GM13976 (cell line): ENCODE measurements at places on chromosomes 16 and 17.
A peak's percentile ranks its signal among the peaks of the same experiment; 100 is the strongest.

- no peak for DNase-seq
Measured at GRCh38 chr17:22268912-22269220, 576.5 kb downstream of the KCNJ18 start.

DNA sequence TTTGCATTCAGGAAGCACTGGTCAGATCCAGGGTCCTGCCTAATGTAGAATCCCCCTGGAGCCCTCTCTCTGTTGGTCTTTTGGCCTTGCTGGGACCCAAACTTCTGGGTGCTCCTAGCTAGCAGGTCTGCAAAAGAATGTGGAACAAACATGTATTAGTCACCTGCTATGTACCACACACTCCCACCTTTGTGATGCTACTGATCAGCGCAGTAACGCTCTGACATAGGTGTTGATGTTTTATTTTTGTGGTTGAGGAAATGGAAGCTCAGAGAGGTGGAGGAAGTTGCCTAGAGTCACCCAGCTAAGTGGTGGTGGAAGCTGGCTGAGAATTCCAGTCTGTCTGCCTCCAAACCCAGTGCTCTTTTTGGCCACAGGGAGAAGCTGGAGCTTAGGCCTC, 35.8 kb upstream of the LGALS9 start:
- DNase-seq = no peak

DNA sequence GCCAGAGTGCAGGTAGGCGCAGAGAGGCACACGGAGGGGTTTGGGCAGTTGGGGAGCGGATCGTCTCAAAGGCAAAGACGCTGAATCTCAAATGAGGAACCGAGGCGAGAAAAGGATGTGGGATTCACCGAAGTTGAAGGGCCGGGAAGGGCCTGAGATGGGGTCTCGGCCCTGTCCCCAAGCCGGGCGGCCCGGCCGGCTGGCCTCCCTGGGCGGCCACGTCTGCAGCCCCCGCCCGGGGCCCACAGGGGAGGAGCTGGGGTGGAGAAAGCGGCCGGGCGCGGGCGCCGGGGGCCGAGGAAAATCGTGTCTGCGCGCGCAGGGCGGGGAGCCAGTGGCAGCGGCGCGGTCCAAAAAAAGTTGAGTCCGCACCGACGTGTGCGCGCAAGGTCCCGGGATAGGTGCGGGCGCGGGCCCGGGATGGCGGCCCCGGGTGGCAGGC, 458 bp downstream of the SLC12A4 start:
- peak; percentile 69 for DNase-seq

GRCh38 chr17:54347495-54347894, 524.8 kb downstream of the KIF2B start:
- DNase-seq = no peak

DNA sequence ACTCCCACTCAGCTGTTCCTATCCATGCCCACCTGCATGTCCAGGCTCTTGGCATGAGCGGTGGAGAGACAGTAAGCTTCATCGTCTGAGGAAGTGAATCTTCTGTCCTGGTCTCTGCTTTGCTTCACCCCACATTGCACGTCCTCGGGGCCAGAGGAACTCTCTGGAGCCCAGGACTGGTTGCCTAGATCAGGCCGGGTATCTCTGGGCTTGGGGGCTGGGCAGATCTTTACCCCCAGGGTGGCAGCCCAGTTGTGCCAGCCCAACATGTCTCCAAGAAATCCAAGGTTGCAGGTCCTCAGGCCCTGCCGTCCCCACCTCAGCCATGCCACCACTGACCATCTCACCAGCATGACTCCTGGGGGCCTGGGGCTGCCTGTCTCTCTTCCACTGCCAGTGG, 58.3 kb downstream of the BEAN1 start:
- DNase-seq = no peak

DNA sequence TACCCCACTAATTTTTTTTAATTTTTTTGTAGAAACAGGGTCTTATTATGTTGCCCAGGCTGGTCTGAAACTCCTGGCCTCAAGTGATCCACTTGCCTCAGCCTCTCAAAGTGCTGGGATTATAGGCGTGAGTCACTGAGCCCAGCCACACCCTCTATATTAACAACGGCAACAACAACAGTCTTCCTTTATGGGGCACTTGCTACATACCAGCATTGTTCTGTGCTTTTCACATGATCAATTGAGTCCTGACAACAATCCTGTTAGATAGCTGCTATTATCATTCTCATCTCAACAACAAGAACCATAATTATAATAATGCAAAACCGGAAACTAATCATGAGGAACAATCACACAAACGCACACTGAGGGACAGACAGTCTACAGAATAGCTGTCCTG, 12.6 kb upstream of the ARL5C start:
- no peak for DNase-seq

- DNase-seq = no peak
Measured at GRCh38 chr17:80528536-80528935, 16.1 kb upstream of the RPTOR start.

- DNase-seq = no peak
Measured at GRCh38 chr17:39740357-39741111, 2.8 kb downstream of the GRB7 start.

- DNase-seq = peak; percentile 85
Measured at GRCh38 chr16:87956365-87957231, 5.4 kb downstream of the BANP start.

DNA sequence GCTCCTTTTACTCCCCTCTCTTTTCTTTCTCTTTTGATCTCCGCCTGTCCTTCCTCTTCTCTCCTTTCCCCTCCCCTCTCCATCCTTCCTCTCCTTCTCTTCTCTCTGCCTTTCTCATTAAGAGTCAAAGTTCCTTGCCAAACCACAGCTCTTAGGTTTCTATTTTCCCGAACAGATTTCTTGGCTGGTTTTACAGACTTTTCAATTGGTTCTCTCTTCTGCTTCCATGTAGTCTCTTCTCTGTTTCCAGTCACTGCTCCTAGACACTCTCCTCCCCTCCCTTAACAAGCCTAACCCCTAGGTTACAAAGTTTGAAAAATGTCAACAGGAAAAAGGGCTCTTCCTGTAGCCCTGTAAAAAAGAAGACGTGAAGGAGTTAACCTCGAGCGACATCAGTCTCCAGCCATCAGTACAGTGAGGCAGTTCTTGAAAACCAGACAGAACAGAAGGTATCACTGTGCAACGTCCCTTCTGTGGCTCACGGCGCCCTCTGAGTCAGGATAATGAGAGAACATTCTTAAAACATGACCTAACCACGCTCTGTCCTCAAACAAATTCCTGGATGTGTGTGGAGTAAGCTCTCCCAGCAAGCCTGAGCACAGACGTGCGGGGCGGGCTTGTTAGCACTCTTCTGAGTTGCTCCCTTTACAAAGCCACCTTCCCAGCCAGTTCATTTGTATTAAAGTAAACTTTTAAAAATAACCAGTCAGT, 11.6 kb upstream of the MARCHF10 start:
- no peak for DNase-seq

DNA sequence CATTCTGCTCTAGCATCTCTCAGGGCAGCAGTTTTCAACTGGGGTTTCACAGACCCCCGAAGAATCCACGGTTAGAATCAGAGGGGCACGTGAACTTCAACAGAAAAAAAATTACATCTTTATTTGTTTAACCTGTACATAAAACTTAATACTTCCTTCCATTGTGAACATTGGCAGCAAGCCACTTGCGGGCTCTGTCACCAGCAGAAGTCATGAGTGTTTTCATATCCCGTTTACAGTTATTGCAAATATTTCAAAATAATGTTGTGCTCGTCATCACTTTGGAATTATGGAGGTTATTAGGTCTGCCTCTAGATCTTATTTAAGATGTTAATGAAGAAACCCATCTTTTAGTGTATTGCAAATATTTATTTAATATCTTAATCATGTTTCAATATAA, 109.8 kb downstream of the SDR42E1 start:
- no peak for DNase-seq

- no peak for DNase-seq
Measured at GRCh38 chr17:80895366-80895765, 96.3 kb upstream of the CHMP6 start.

DNA sequence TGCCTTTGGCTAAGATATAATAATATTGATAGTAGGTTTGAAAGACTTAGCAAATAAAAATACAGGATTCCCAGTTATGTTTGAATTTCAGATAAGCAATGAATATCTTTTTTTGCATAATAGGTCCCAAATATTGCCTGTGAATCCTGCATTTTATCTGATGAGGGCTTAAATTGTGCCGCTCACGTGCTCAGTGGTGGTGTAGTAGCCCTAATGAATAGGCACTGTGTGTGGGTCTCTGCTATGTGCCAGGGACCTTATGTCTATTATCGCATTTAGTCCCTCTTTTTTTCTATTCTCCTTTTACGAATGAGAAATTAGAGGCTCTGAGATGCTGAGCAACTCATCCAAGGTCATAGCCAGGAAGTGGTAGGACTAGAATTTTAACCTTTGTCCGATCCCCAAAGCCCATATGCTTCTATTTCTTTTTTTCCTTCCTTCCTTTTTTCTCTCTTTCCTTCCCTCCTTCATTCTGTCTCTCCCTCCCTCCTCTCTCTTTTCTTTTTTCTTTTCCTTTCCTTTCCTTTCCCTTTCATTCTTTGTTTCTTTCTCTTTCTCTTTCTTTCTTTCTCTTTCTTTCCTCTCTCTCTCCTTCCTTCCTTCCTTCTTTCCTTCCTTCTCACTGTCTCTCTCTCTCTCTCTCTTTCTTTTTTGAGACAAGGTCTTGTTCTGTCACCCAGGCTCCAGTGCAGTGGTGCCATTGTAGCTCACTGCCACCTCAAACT, 47.2 kb downstream of the RGS9 start:
- DNase-seq = no peak

DNA sequence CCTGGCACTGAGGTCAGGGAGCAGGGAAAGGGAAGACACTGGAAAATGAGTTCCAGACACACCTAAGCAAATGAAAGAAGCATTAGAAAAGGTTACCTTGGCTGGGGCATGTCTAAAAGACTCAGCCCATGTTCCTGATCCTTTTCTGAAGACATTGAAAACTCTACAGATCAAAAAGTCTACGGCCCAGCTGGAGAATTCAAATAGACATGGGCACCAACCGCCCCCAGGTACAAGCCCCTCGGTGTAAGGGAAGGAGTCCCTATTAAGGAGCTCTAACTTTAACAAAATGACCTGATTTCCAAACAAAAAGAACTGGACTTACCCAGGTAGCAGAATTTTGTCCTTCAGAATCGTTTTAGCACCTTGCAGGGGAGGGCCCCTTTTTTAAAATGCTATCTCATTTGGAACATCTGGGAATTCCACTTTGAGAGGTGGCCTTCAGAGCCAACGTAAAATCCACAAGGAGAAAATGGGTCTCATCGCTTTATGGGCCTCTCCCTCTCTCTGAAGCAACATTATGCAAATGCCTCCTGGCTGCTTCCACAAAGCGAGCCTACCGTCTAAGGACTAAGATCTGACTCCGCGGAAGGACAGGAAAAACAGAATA, 43.6 kb upstream of the RBFOX3 start:
- no peak for DNase-seq

- no peak for DNase-seq
Measured at GRCh38 chr17:9227819-9228407, 206.6 kb downstream of the NTN1 start.

DNA sequence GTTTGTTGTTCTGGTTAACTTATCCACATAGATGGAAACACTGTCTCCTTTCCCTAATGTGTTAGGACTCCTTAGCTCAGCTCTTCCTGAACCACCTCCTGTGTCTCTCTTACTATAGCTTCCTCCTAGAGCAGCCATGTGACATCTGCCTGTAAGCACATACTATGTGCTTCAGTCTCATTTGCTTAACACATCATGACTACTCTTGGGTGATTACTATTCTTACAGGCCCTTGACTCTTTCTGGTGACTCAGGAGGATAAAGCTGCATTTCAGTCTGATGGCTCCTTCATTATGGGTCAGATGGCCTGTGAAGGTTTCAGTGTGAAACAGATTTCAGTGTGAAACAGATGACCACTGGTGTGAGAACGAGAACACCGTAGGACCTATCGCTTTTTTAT, 320 bp upstream of the KRTAP4-2 start:
- no peak for DNase-seq

GRCh38 chr16:9035996-9036395, 55.4 kb upstream of the HAPSTR1 start:
- DNase-seq = no peak

- DNase-seq = no peak
Measured at GRCh38 chr16:50604610-50605009, 56.4 kb downstream of the NKD1 start.

- DNase-seq = no peak
Measured at GRCh38 chr16:64017796-64018195, 1104.1 kb downstream of the CDH11 start.

DNA sequence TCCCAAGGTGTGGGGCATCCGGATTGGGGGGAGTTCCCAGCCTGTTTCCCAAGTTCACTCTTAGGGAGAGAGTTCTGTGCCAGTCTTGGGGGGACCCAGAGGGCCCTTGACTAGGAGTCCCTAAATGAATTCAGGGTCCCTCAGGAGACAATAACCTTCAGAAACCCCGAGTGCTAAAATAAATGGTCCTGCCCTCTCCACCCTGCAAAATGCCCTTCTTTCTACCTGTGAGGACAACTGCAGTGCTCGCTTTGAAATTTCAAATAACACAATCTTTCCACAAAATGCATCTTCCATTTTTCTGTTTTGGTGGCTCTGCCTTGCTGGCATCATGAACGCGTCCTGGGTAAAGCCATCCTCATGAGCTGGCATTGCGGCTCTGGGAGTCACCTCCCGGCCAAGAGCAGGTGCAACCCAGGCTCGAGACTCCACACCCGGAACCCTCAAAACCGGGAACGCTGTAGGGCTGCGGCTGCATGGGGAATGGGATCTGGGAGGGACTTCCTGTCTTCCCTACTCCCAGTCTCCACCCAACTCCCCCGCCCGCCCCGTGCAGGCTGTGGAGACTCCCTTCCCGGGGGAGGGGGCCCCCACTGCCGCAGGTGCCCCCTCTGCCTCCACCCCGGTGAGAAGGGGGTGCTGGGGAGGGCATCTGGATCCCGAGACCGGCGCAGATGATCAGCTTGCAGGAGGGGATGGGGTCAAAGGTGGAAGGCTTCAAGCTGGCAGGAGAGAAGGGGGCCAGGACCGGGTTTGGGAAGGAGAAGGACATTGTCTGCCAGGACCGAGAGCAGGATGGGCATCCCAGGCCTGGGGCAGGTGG, at the start of gene ZNF205:
TSS of gene ZNF205 (plus strand) at position 529 of the 823 bp plus-strand sequence. CDS start 845 bp downstream, outside the sequence.
- no peak for DNase-seq

GRCh38 chr17:61073799-61074513, 325.7 kb upstream of the TBX2 start:
- DNase-seq = no peak

DNA sequence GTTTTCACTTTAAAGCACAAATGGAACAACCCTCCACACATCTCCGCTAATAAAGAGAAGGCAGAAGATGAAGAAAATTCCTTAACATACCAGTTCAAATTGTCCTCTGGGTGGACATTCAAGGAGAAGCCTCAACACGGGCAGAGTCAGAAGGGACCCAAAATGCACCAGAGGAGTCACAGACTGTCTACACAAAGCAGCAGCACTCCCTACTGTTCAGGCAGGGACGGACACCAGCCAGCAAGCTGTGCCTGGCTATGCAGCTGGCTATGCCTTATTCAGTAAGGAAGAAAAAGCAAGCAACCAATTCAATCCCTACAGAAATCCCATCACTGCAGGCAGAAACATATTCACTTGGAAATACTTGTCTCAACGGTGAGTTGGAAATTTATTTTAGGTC, 8.1 kb downstream of the DNAJC7 start:
- DNase-seq = no peak

GRCh38 chr17:50428831-50429424, 2.9 kb downstream of the ACSF2 start:
- no peak for DNase-seq

- no peak for DNase-seq
Measured at GRCh38 chr16:89598199-89598598, 15.2 kb upstream of the DPEP1 start.

GRCh38 chr16:46808997-46809396, 22.0 kb downstream of the C16orf87 start:
- no peak for DNase-seq
